Upper lobe of left lung (tissue), 6 donors: ENCODE measurements at places on chromosomes 16 and 17.

DNA sequence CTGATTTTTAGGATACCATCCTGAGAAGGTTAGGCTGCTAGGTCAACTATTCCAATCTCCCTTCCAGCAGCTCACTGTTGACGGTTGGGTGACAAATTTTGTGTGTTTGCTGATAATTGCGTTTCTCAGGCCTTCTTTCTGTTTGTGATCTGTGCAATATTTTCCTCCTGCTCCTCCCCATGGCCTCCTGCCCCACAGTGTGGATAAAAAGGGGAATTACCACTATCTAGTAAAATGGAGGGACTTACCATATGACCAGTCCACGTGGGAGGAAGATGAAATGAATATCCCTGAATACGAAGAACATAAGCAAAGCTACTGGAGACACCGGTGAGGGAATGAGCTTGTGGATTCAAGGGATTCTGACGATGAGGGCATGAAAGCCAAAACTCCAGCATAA, 9.2 kb downstream of the CHD3 start:
- H3K4me1 ChIP-seq = no peaks in the 10 kb centered on the region
- DNase-seq = no peak
- no peak overlapping the region for H3K27ac ChIP-seq
- H3K27me3 ChIP-seq = no peaks in the 10 kb centered on the region

DNA sequence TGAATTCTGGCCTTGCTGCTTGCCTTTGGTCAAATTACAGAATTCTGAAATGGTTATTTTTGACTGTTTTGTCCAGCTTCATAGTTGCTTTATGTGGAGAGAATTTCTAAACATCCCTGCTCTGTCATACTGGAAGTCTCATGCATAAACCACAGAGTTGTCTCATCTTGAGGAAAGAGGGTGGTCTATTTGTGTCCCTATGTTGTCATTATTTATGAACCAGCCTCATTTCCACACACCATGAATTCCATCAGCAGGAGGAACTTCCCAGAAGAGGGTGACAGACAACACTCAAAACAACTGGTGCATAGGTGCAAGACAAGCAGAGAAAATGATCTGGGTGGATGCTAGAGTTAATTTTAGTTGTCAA, 525.8 kb upstream of the GOT2 start:
- no peaks in the 10 kb centered on the region for H3K36me3 ChIP-seq
- no peaks in the 10 kb centered on the region for H3K4me1 ChIP-seq
- H3K4me3 ChIP-seq = no peak overlapping the region

GRCh38 chr16:60110531-60110930, 1376.4 kb upstream of the GOT2 start:
- no peaks in the 10 kb centered on the region for H3K27me3 ChIP-seq
- no peak for DNase-seq
- H3K27ac ChIP-seq = no peak overlapping the region
- H3K4me3 ChIP-seq = no peak overlapping the region
- H3K36me3 ChIP-seq = no peaks in the 10 kb centered on the region
- no peaks in the 10 kb centered on the region for H3K4me1 ChIP-seq

- no peaks in the 10 kb centered on the region for H3K4me1 ChIP-seq
- no peak for DNase-seq
- no peaks in the 10 kb centered on the region for H3K36me3 ChIP-seq
- H3K4me3 ChIP-seq = no peak overlapping the region
Observed at GRCh38 chr17:47774987-47775580, 42.0 kb downstream of the TBX21 start.

- peaks cover 13% of the 10 kb centered on the region for H3K27me3 ChIP-seq
- no peaks in the 10 kb centered on the region for H3K4me1 ChIP-seq
- H3K27ac ChIP-seq = no peak overlapping the region
- no peak for DNase-seq
- no peaks in the 10 kb centered on the region for H3K36me3 ChIP-seq
Observed at GRCh38 chr17:34623856-34624766, 44.7 kb downstream of the TMEM132E start.

DNA sequence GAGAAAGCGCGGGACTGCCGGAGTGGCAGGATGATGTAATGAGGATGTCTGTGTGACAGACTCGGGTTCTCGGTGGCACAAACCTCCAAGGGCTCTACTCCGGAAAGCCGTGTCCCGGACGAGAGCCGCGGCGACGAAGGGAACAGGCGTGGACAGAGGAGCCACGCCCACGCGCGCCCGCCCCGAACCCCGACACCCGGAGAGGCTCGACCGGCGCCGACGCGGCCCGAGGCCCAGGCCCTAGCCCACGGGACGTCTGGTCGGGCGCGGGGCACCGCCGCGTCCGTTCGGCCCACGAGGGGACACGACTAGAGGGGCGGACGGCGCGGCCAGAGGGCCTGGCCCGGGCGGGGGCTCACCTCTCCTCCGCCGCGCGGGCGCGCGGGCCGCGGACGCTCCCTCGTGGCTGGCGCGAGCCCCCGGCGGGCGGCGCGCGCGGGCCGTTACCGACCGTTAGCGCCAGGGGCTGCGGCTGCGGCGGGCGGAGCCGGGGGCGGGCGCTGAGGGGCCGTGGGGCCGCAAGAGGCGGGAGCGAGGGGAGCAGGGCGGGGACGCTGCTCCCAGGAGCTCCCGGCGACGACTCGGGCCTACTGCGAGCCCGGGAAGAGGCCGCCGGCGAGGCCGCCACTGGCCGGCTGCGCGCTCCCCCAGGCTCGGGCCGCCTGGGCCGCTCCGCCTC, 2.1 kb upstream of the IRX5 start:
- H3K27me3 ChIP-seq = peaks cover 36% of the 10 kb centered on the region
- peak overlapping the region; percentile 89 for H3K27ac ChIP-seq
- H3K4me3 ChIP-seq = peak overlapping the region; percentile 74

DNA sequence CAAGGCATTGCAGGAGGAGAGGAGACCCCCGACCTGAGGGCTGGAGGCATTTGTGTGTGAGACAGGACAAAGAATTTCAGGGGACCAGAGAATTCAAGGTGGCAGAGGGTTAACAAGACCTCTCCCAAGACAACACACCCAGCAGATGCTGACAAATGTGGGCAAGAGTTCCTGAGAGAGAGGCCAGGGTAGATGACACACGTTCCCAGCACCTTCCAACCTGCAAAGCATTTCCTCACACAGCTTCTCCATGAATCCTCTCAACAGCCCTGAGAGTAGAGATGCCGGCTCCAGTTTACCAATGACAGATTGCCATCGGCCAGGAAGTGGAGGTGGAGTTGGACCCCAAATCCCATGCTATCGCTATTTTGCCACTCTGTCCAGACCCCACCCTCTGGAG, 25.0 kb downstream of the WNT3 start:
- no peak for DNase-seq
- peaks cover 3% of the 10 kb centered on the region for H3K4me1 ChIP-seq
- H3K36me3 ChIP-seq = no peaks in the 10 kb centered on the region
- no peaks in the 10 kb centered on the region for H3K27me3 ChIP-seq
- no peak overlapping the region for H3K27ac ChIP-seq
- no peak overlapping the region for H3K4me3 ChIP-seq

- H3K36me3 ChIP-seq = no peaks in the 10 kb centered on the region
- H3K27ac ChIP-seq = no peak overlapping the region
- no peak overlapping the region for H3K4me3 ChIP-seq
- peaks cover 10% of the 10 kb centered on the region for H3K4me1 ChIP-seq
- no peaks in the 10 kb centered on the region for H3K27me3 ChIP-seq
Observed at GRCh38 chr17:44792276-44792675, 33.5 kb downstream of the ADAM11 start.

GRCh38 chr16:89034971-89035668, 58.1 kb upstream of the CBFA2T3 start:
- no peak overlapping the region for H3K4me3 ChIP-seq
- no peak overlapping the region for H3K27ac ChIP-seq
- no peaks in the 10 kb centered on the region for H3K27me3 ChIP-seq
- no peak for DNase-seq

- H3K27me3 ChIP-seq = no peaks in the 10 kb centered on the region
- peak overlapping the region; percentile 42 for H3K4me3 ChIP-seq
- H3K27ac ChIP-seq = peak overlapping the region; percentile 96
- H3K36me3 ChIP-seq = no peaks in the 10 kb centered on the region
Observed at GRCh38 chr17:78342449-78343186, 17.3 kb downstream of the SOCS3 start.

GRCh38 chr16:55943267-55943666, 68.1 kb upstream of the CES5A start:
- H3K27ac ChIP-seq = no peak overlapping the region
- no peak for DNase-seq
- H3K4me1 ChIP-seq = no peaks in the 10 kb centered on the region
- H3K4me3 ChIP-seq = no peak overlapping the region

GRCh38 chr17:4747847-4748246, 8.1 kb upstream of the CXCL16 start:
- no peaks in the 10 kb centered on the region for H3K27me3 ChIP-seq
- H3K4me3 ChIP-seq = peak overlapping the region; percentile 10
- H3K36me3 ChIP-seq = no peaks in the 10 kb centered on the region
- H3K4me1 ChIP-seq = peaks cover 9% of the 10 kb centered on the region
- peak overlapping the region; percentile 12 for H3K27ac ChIP-seq

- peak overlapping the region; percentile 88 for H3K27ac ChIP-seq
- H3K4me3 ChIP-seq = no peak overlapping the region
- H3K4me1 ChIP-seq = peaks cover 23% of the 10 kb centered on the region
- no peaks in the 10 kb centered on the region for H3K27me3 ChIP-seq
- no peaks in the 10 kb centered on the region for H3K36me3 ChIP-seq
Observed at GRCh38 chr16:10617662-10618420, 37.4 kb upstream of the EMP2 start.

DNA sequence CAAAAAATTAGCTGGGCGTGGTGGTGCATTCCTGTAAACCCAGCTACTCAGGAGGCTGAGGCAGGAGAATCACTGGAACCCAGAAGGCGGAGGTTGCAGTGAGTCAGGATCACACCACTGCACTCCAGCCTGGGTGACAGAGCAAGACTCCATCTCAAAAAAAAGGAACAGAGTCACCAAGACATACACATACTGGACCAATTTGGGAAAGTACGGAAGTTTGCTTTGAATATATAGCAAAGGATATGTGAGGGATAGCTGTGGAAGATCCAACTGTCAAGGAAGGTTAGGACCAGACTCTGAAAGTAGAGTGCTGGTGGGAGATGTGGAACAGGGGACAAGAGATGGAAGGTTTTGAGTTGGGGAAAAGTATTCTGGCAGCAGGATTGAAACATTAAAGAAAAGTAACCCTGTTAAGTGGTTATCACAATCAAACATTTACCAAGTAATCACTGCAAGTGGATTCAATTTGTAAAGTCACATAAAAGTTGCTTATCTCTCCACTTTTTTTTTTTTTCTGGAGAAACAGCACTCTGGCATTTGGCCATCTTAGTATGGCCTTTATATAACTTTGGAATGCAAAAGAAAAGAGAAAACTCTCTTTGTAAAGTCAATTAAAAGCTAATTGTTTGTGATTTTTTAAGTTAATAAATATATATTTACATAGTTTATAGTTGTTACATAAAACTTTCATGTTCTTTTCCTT, 259.4 kb upstream of the TBX2 start:
- H3K27ac ChIP-seq = no peak overlapping the region
- H3K4me1 ChIP-seq = peaks cover 20% of the 10 kb centered on the region
- no peak overlapping the region for H3K4me3 ChIP-seq
- no peaks in the 10 kb centered on the region for H3K36me3 ChIP-seq

DNA sequence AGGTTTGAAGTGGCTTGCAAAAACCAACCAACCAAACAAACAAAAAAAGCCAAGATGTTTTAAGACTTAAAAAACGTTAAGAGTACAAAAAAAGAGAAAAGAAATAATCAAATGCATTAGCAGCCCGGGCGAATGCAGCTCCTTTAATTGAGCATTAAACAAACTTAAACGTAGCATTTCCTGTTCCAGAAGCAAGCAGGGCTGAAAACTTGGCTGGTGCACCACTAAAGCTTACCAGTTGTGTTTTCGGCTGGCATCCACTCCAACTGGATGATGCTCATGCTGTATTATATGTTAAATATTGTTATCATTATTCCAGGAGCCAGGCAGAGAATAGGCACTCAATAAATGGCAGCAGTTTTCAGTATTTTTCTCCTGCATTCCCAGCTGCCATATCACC, 45.1 kb downstream of the IRX6 start:
- H3K27me3 ChIP-seq = no peaks in the 10 kb centered on the region
- no peaks in the 10 kb centered on the region for H3K4me1 ChIP-seq
- DNase-seq = no peak

DNA sequence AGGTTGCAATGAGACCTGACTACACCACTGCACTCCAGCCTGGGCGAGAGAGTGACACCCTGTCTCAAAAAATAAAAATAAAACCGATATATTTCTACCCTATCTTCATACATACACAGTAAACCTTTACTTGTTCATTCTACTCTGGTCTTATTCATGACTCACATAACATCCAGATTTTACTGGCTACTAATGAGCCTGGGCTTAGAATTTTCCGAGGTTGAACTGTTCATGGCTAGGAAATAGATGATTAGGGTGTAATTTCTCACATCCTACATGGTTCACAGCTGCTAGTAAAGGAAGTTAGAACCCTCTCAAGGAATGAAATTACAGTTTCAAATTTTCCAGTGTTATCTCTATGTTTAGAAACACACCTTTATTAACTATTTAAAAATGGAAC, 14.7 kb downstream of the GSPT1 start:
- no peak overlapping the region for H3K4me3 ChIP-seq
- peaks cover 12% of the 10 kb centered on the region for H3K4me1 ChIP-seq
- H3K36me3 ChIP-seq = peaks cover 3% of the 10 kb centered on the region
- H3K27me3 ChIP-seq = no peaks in the 10 kb centered on the region

GRCh38 chr17:58280480-58281217, at the start of gene MPO:
MPO (minus strand) TSS chr17:58280935; CDS start chr17:58280758, 177 bp downstream.
- H3K27ac ChIP-seq = no peak within 1 kb of the TSS
- H3K4me3 ChIP-seq = no peak within 1 kb of the TSS
- no peak for DNase-seq
- H3K36me3 ChIP-seq = no peaks in the 10 kb centered on the region
